ENCODE measurements at places on chromosomes 7 and 10.
A peak's percentile ranks its signal among the peaks of the same experiment; 100 is the strongest.

GRCh38 chr10:102608487-102608886, 35.8 kb upstream of the TRIM8 start:
- DNase-seq, result no peak

DNA sequence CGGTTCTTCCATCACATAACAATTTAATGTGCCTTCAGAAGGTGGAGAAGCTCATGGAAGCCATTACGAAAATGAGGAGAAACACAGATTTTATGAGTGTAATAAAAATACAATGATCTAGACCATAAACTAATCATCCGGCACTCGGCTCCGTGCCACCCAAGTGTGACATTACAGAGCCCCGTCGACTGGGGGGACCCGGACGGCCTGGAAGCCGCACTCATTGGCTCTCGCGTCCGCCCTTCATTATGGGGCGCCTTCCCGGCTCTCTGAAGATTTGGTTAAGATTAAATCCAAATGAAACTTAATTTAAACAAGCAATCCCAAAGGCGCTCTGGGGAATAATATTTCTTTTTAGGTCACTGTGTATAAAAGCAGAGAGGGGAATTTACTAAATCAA, 242.6 kb downstream of the DNAJB6 start:
- no peak for DNase-seq

DNA sequence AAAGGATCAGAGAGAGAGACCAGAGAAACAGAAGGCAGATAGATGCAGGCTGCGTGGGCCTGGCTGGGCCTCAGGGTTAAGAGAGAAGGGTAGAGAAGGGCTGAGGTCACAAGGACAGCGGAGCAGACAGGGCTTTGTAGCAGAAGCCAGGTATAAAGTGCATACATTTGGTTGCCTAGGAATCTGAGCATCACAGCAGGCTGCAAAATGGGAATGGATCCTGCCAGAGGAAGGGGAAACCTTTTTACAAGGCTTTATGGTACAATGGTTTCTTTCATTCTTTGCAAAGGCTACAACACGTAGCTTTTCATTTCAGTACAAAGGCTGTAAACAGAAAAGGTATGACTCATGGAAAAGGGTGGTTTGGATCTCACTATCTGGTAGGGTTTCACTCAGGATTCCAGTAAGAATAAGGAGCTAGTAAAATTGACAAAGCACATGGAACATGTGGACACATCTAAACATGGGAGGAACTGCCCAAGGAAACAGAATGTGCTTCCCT, 275.1 kb downstream of the DOCK4 start:
- peak; percentile 23 for DNase-seq

DNA sequence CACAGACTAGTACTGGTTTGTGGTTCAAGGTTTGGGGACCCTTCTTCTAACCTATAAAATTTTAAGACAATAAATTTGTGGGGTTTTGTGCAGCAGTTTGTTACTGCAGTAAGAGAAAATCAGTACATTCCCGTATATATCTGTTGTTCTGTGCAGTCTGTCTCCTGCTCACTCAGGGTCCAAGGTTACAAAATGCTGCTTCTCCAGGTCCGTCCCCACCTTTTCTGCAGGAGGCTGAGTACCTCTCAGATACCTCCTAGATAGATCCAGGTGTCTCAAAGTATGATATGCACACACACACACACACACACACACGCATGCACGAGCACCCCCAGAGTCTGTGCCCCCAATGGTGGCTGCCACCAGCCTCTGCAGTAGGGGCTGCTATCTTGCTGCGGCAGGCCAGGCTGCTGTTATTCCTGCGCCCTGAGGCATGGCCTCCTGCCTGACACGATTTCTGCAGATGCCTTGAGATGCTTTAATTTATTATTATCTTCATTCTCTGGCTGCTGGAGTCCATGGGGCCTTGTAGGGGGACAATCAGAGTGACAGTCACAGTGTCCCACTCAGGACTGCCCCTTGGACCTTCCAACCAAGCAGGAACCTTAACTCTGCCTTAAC, 25.2 kb upstream of the ASL start:
- no peak for DNase-seq

- no peak for DNase-seq
Measured at GRCh38 chr7:133980804-133981203, 146.3 kb upstream of the LRGUK start.
